ENCODE measurements at places on chromosomes 7 and 10.

DNA sequence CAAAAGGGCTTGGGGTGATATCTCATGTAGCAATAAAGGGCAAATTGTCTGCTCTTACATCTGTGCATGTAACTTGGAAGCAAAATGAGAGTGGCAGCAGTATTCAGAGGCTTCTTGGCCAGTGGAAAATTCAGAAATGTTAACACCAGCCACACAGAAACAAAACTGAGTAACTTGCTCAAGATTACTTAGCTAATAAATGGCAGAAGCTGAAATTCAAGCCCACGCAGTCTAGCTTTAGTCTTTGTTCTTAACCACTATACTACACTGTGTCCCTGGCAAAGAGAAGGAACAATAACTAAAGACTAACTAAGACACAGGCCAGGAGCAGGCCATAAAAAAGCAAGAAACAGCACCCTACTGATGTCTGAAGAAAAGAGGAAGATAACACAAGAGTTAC, 185.9 kb upstream of the ASAH2 start:
- DNase-seq: no peak

DNA sequence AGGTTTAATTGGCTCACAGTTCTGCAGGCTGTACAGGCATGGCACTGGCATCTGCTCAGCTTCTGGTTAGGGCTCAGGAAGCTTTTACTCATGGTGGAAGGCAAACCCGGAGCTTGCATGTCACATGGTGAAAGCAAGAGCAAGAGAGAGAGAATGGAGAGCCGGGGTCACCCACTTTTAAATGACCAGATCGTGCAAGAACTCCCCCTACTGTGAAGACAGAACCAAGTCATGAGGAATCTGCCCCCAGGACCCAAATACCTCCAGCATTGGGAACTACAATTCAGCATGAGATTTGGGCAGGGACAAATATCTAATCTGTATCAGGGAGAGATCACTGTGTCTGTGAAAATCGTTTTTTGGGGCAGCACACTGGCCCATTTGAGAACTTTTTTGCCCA, 110.0 kb upstream of the MYO3A start:
- no peak for DNase-seq

- DNase-seq: no peak
Measured at GRCh38 chr7:135509589-135509838, 388 bp downstream of the CNOT4 start.

GRCh38 chr7:35878351-35878750, 77.5 kb downstream of the SEPTIN7 start:
- DNase-seq: no peak

DNA sequence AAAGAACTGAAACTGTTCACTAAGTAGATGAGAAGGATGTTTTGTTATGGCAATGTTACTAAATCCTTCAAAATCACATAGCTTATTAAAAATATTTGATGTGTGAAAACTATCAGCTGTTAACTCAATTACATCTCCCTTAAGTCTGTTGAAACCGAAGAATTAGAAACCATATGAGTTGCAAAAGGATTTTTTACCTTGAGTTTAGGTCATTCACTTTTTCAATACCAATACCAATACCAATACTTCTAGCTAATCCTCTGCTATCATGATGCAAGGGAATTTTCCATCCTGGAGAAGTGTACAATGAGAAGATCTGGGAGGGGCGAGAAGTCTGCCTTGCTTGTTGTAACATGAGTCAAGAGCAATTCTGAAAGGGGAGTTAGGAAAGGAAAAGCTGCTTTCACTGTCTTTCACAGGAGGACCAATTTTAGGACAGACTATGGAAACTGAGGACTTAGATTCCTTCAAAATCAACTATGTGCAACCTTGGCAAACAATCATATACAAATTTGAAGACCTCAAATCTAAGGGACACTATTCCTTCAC, 199.7 kb downstream of the IMMP2L start:
- DNase-seq: no peak

- DNase-seq: peak; percentile 79
Measured at GRCh38 chr7:139725077-139725476, 52.7 kb downstream of the HIPK2 start.

All from AG09319 (cell line).